Left colon (tissue), 2 donors: ENCODE measurements at places on chromosomes 13 and 19. TPM values are rescaled to one million over a fixed set of nuclear protein-coding genes. Genes with fewer than 3 reads are reported as not detected.

PSPN gene
- total RNA-seq, result 2.5 TPM

CRB3 gene
- total RNA-seq, result 148 TPM

INSL3 gene
- total RNA-seq, result not detected

CYP4F12 gene
- 93.3 TPM for total RNA-seq

CNN1 gene
- 6.9 TPM for total RNA-seq

ZNF829 gene
- total RNA-seq, result 0.73 TPM

CLIP3 gene
- total RNA-seq, result 10.6 TPM

TNNI3 gene
- not detected for total RNA-seq

DZIP1 gene
- 1.4 TPM for total RNA-seq

CELF5 gene
- 0.67 TPM for total RNA-seq

EDNRB gene
- total RNA-seq, result 9.6 TPM

ZNF486 gene
- total RNA-seq, result 4.6 TPM

DNA sequence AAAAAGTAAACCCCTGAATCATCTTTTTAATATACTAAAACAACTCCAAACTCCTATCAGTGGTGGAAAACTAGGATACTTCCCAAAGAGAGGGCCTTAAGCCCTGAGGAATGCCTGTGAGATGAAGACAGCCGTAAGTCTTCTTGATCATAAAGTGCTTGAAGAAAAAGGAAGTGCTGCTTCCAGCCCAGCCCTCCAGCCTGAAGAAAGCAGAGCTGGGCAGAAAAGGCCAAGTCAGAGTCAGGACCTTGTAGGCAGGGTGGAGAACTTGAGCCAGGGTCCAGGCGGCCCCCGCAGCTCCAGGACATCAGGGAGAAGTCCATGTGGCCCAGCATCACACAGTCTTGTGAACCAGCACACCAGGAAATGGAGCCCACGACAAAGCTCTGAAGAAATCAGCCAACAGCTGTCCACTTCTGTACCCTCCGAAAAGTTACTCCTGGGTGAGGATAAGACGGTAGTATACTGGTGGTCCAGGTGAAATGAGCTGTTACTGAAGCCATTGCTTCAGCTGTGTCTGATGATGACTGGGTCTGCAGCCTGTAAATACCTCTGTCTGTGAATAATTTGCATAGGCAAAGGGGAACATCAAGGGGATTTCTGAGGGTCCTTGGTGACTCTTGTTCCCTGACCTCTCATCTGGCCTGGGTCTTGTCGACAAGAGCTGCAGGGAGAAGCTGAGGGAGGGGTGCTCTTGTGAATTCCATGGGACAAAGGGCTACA is 18.7 kb upstream of the CRYL1 start:
- DNase-seq, result no peak

GRCh38 chr19:47756953-47757608 is 11.7 kb downstream of the NOP53 start:
- DNase-seq, result peak; percentile 58

DNA sequence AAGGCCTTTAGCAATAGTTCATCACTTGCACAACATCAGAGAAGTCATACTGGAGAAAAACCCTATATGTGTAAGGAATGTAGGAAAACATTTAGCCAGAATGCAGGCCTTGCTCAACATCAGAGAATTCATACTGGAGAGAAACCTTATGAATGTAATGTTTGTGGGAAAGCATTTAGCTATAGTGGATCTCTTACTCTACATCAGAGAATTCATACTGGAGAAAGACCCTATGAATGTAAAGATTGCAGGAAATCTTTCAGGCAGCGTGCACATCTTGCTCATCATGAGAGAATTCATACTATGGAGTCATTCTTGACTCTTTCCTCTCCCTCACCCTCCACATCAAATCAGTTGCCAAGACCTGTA is 19.8 kb downstream of the ZNF583 start:
- no peak for DNase-seq

GRCh38 chr19:3849092-3849491 is 19.7 kb downstream of the ZFR2 start:
- DNase-seq, result peak; percentile 56

DNA sequence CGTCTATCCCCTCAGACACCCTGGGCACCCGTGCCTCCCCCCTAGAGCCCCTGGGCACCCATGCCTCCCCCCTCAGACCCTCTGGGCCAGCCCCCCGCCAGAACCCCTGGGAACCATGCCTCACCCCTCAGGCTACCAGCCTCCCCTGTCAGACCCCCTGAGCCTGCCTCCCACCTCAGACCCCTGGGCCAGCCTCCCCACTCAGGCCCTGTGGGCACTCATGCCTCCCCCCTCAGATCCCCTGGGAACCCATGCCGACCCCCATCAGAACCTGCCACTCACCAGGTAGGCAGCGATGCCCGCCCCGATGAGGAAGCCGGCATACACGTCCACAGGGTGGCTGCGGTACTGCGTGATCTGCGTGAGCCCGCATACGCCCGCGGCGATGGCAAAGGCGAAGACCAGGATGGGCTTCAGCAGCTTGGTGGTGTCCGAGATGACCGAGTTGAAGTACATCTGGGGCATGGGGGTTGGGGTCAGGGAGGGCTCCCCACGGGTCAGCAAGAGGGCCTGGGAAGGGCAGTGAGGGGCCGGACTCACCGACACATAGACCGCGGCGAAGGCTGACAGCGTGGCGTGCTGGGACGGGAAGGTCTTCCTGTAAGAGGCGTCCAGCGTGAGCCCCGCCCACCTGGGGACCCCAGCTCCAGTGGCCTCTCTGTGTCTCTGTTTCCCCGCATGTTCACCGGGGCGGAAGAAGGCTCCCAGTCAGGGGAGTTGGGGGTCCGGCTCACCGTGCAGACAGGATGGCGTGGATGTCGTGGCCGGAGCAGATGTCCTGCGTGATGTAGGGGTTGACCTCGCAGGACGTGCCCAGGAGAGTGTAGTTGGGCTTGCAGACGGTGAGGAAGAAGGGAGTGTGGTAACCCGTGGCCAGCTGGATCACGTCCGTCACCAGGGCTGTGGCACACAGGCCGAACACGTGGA is 7.3 kb downstream of the PLPPR3 start:
- no peak for DNase-seq

DNA sequence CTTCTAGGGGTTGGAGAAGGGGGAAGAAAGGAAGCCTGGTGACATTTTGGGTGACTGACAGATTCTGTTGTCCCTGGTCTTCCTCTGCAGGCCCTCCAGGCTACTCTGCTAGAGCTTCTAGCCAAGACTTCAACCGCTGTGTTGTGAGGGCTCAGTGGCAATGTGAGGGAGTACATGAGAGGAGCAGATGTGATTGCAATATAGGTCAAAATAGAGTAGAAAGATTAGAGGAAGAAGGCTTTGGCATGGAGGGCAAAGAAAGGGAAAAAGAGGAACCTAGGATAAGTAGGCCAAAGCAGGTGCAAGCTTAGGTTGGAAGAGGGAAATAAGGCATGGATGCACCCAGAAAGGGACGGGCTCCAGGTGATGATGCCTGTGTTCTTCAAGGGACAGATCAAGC is 216.9 kb downstream of the RGCC start:
- no peak for DNase-seq

- no peak for DNase-seq
Observed at GRCh38 chr19:5459360-5459759, 4.1 kb downstream of the ZNRF4 start.

DNA sequence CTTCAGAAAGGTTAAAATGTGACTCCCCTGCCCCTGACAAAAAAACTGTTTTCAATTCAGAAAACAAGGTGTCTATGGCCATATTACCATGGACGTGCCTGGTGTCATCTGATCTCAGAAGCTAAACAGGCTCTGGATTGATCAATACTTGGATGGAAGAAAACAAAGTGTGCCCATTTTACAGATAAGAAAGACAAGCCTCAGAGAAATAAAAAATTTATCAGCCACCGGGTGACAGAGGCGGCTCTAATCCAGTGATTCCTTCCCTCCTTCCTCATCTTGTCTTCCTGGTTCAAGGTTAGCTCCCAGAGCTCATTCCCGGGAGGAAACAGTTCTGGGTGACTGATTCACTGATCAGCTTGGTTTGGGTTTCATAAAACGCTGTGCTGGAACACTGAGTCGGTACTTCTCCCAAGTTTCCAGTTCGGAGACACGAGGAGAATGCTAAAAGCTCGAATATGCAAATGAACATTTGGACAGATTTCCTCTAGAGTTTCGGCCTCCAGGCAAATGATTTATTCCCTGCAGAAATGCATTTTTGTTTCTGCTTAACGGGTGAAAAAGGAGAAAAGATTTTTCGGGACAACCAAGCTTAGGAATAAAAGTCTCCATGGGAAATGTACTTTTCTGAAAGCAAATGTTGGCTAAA is 211.2 kb downstream of the UQCRFS1 start:
- no peak for DNase-seq

- peak; percentile 49 for DNase-seq
Observed at GRCh38 chr19:46408664-46409039, 4.7 kb downstream of the CCDC8 start.

- DNase-seq, result no peak
Observed at GRCh38 chr19:34155686-34156085, 16.6 kb upstream of the LSM14A start.

GRCh38 chr19:1574354-1575136 is 6.4 kb upstream of the MEX3D start:
- no peak for DNase-seq

DNA sequence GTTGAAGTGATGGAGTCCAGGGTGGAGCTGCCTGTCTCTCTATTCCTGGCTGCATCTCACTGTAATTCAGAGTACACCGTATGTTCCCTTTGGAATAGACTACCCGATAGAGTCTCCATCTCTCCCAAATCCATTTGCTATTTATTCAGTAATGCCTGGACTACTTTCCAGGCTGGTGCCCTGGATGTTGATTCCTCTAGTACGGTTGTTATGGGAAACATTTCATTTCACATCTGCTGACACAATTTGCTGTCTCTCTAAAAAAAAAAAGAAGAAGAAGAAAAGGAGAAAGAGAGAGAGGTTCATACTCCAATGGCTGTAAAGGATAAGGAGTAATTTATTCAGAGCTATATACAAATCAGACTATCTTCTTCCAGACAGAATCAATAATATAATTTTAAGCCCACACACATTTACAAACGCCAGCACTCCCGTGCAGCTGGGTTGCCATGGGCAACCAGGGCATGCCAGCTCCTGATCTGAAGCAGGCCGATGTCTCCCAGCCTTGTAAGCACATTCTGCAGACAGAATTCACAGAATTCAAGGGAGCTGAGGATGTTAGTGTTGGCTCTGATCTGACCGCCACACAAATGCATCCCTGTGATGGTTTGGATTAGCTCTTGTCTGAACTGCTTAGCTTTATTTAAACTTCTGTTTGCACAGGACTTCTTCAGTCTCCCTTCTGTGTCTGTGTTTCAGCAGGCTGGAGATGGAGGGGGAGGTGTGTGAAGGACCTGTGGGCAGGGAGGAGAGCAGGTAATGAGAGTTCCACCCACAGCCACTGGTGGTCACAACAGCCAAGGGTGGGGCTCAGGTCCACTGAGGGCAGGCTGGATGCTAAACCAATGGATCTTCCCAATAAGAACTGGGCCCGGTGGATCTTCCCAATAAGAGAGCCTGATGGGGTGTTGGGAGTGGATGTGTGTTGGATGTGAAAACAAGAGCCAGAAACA is 66.0 kb downstream of the TEX26 start:
- DNase-seq, result no peak

DNA sequence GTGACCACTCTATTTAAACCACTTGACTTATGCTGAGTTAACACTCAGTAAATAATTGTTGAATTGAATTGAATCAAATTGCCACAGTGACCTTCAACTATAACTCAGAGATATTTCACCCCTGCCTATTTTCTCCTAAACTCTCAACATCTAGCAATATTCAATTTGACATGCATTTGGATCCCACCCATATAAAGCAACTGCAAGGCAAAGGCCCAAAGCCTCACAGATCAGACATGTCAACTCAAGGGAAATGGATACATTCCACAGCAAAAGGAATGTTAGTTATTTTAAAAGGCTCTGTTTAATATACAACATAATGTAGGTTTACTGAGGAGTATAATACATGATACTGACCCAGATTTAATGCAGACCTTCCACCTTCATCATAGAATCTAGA is 107.4 kb downstream of the KCTD12 start:
- DNase-seq, result no peak

GRCh38 chr13:112818698-112819045 is 128.8 kb downstream of the ATP11A start:
- no peak for DNase-seq

- DNase-seq, result no peak
Observed at GRCh38 chr19:21910318-21910717, 74.3 kb upstream of the ZNF43 start.

DNA sequence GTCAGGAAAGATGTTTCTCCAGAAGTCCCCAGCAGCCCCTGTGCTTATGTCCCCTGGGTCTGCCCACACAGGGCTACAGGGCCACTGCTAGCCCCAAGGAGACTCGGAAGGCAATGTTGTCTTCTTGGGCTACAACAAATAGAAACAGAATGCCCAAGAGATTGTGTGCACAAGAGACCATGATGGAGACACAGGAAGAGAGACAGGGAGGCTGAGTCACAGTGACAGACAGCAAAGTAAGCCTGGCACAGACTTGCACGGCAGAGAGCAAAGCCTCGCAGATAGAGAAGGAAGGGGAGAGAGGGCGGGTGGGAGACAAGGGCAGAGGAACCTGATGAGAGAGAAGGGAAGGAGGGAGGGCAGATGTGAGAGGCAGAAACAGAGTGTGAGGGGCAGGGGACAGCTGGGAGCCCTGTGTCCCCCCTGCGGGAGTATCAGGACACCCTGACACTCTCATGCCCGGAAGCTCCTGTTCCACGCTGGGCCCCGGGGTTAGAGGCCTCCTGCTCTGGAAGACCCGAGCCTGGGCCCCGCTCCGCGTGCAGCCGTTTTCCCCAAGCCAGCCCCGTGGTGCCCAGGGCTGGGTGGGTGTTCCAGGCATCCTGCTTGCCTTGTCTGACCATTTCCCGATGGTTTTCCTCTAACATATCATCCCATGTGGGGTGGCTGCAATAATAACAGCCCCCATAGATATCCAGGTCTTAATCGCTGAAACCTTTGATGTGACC is 2.7 kb upstream of the PLA2G4C start:
- DNase-seq, result no peak

DNA sequence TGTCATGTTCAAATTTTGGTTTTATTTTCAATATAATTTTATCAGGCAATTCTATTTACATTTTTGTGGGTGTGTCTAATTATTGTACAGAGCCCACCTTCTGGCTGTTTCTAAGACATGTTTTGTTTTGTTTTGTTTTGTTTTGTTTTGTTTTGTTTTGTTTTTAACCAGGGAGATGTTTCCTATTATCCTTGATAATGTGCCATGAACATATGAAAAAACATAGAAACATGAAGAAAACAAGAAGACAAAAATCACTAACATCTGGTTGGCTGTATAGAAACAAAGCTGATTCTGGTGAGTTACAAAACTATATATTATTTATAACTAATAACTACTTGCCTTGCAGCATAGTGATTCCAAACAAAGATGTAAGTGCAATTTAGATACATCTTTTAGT is 128.1 kb upstream of the TRPC4 start:
- DNase-seq, result no peak

- DNase-seq, result no peak
Observed at GRCh38 chr19:54612428-54612827, 17.9 kb upstream of the LILRB1 start.

- DNase-seq, result no peak
Observed at GRCh38 chr13:45752510-45752909, 50.4 kb downstream of the CBY2 start.
